ENCODE measurements at places on chromosomes 2 and 18.

- no peak for DNase-seq
Observed at GRCh38 chr18:78805840-78806239, 173.8 kb upstream of the SALL3 start.

DNA sequence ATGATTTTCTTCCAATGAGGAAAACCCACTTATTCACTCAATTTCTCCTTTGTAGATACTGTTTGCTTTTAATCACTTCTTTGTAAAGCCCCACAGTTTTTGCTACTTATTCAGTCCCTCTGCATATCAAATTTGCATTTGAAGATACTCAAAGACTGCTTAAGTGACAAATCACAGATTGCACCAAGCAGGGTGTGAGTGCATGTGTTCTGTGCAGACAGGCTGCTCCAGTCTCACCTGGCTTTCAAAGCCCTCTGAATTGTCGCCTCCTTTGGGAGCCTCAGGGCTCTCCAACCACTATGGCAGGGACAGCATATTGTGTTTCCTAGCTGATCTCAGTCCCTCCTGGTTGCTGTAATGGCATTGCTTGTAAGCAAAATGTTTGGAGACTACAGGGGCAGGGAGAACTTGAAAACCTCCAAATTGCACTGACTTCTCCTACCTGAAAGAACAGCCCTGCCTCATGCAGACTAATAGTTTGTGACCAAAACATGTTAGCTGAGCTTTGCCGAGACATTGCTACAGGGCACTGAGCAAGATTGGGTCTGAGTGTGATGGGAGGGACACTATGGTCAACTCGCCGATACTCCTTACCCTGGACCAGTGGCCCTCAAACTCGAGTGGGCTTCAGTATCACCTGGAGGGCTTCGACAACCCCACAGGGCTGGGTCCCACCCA is 96.8 kb downstream of the POLE4 start:
- no peak for DNase-seq

DNA sequence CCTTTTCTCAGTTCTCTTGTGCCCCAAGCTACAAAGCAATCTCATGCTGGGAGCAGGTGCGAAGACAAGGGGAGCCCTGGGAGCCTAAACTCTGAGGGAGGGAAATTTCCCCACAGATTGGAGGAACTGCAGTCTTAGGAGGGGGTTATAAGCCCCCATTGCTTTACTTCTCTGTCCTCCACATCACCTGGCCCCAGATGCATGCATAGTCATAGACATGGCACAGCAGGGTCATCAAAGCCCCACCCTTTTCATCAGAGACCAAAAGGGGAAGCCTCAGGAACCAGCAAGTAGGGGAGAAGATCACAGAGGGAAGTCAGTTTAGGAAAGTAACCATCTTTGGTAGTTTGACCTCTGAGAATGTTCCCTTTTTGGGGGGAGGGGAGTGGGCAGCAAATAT is 33.7 kb downstream of the LANCL1 start:
- no peak for DNase-seq

GRCh38 chr2:156427074-156427473 is 9.1 kb upstream of the GPD2 start:
- no peak for DNase-seq

GRCh38 chr2:215812966-215813365 is 200.4 kb downstream of the MREG start:
- no peak for DNase-seq

- DNase-seq = no peak
Observed at GRCh38 chr2:191050640-191050987, 36.6 kb upstream of the STAT1 start.

GRCh38 chr2:175575346-175576258 is 394.1 kb upstream of the ATP5MC3 start:
- DNase-seq = no peak

GRCh38 chr2:207231106-207231865 is 65.5 kb upstream of the KLF7 start:
- DNase-seq = no peak

GRCh38 chr2:50026236-50026635 is 871.9 kb upstream of the FSHR start:
- DNase-seq = no peak

DNA sequence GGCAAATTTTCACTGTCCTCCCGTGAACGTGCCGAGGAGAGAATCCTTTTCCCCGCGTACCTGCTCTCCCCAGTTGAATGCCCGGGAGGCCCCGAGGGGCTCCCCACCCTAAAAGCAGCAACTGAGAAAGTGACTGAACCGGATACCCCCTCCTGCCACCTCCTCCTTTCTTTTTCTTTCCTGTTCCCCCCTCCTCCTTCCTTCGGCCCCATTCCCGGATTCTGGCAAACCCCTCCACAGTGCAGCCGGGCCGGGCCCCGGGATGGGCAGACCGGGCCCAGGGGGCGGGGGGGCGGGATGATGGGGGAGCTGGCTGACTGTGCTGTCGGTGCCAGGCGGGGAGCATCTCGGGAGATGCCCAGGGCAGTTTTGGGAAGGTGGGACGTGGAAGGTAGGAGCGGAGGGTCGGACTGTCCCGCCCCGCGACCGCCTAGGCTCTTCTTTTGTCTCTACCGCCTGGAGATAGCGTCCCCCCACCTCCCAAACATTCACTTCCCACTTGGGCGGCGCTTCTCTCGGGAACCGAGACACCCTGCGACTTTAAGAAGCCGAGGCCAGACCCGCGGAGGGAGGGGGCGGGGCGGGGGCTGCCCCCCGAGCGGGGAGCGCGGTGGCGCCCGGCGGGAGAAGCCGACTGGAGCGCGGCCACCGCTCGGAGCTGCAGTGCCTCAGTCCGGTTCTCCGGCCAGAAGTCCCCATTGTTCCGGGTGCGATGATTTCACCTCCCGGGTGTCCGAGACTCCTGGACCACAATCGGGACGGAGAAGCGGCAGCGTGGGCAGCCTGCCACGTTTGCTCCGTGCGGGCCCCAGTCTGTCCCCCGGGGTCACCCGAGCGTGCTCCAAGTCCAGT is 8.2 kb downstream of the DLX2 start:
- DNase-seq = no peak

DNA sequence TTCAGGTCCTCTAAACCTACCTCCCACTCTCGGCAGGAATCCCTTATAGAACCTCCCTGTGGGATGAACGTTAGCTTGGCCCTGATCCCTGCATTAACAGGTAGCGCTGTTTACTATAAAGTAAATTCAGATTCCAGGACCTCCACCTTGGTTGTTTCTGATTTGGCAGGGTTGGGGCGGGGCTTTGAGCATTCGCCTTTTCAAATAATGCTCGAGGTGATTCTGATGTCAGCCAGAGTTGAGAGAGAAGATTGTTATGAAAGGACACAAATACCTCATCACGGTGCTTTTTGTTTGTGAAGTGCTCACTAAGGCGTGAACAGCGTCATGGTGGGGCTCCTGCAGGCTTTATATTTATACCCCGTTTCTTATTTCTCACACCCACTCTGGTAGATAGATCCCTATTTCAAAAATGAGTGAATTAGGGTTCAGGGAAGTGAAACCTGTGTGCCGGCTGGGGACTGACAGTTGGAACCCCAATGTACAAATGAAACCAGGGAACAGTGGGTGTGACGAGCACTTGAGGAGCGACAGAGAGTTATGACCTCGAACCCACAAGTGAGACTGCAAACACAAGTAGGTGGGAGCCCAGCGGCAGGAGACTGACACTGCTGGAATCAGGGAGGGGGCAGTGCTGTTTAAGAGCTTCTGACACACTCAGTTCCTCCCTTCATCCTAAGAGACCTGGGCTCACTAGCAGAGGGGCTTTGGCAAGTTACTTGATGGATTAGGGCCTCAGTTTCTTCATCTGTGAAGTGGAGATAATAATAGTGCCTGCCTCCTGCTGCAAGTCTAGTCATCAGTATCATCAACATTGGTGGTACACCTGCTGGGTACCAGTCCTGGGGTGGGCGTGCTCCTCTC is 14.2 kb upstream of the CXCR4 start:
- no peak for DNase-seq

DNA sequence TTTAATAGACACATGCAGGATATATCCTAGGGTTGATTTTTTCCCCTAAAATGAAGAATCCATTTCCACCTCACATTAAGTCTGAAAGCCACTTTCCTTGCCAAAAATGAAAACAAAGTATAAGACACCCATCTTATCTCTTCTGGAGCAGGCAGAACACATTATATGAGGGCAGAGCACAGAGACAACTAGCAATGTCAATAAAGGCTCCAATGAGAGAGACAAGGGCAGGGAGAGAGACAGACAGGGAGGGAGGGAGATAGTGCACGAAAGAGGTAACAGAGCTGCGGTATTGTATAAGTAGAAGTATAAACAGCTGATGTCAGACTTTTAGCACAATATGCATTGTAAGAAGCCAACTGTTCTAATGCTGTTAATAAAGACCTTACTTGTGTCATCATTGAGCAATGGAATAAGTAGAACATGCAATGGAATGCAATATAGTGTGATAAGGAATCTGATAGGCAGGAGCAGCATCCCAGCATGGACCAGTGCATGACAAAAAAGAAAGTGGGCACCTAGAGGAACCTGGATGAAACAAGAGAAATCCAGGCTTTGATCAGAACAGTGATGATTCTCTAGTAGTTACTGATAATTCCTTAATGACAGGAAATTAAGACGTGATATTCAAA is 150.6 kb upstream of the TCF4 start:
- no peak for DNase-seq

DNA sequence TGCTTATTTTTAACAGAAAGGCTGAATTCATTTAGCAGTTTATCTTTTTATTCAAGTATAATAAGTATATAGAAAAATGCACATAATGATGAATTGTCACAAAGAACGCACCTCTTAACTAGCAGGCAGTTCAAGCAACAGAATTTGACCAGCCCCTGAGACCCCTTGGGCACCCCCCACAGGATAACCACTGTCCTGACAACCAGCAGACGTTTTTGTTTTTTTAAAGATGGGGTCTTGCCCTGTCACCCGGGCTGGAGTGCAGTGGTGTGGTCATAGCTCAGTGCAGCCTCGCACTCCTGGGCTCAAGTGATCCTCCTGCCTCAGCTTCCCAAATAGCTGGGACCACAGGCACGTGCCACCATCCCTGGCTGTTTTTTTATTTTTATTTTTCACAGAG is 14.0 kb downstream of the PRELID3A start:
- DNase-seq = no peak

DNA sequence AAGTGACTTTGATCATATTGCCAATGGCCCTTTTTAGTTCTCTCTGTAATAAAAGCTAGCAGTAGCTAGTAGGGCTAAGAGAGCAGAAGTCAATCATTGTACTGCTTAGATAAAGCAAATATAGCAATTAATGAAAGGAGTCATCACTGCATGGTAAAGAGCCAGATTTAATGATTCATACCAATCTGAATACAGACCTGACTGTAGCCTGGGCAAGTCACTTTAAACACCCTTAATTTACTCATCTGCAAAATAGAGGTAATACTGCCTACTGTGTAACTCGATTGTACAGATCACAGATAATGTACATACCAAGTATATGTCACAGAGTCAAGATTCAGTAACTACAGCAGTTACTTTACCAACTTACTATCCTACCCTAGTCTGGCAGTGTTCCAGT is 63.6 kb downstream of the ASXL2 start:
- no peak for DNase-seq

GRCh38 chr2:109533823-109534222 is 79.9 kb downstream of the SEPTIN10 start:
- no peak for DNase-seq

GRCh38 chr18:46751882-46752281 is 5.0 kb downstream of the ST8SIA5 start:
- no peak for DNase-seq

GRCh38 chr2:195251214-195251613 is 405.8 kb upstream of the SLC39A10 start:
- DNase-seq = no peak

GRCh38 chr2:53964257-53964952 is 6.4 kb downstream of the PSME4 start:
- no peak for DNase-seq

GRCh38 chr18:27404855-27405254 is 219.7 kb upstream of the CHST9 start:
- DNase-seq = no peak

- DNase-seq = no peak
Observed at GRCh38 chr2:233824373-233824772, 30.0 kb downstream of the HJURP start.

GRCh38 chr2:219598308-219599078 is 836 bp downstream of the STK11IP start:
- no peak for DNase-seq

GRCh38 chr2:134465228-134466105 is 211.6 kb downstream of the MGAT5 start:
- no peak for DNase-seq

- no peak for DNase-seq
Observed at GRCh38 chr18:31041271-31042083, 1.1 kb downstream of the DSC3 start.

GRCh38 chr2:171160119-171160955 is at the start of gene TLK1:
TSS of gene TLK1 (minus strand) at chr2:171160893. CDS start at chr2:171160428, 465 bp downstream.
- DNase-seq = peak; percentile 44

GRCh38 chr18:31199190-31199769 is 36.6 kb upstream of the DSC1 start:
- DNase-seq = no peak

GRCh38 chr2:239874636-239875356 is 150.3 kb downstream of the NDUFA10 start:
- DNase-seq = no peak

- no peak for DNase-seq
Observed at GRCh38 chr2:216769626-216770025, 74.3 kb upstream of the IGFBP5 start.

- no peak for DNase-seq
Observed at GRCh38 chr2:96868555-96869280, 1.2 kb downstream of the SEMA4C start.

DNA sequence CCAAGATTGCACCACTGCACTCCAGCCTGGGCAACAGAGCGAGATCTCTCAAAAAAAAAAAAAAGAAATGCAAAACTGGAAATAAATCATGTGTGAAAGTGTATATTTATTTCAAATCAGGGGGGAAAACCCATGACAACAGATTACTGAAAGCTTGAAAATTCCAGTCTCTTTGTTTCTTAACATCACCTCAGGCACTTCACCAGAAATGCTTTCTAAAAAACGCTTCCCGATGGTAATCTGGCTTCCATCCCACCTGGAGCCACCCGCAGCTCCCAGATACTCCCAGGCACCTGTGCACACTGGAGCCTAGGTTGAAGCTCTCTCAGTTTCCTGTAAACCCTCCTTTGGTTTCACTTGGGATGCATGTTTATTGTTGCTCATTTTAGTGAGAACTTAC is 7.2 kb upstream of the ITGB6 start:
- DNase-seq = no peak

GRCh38 chr2:205511221-205511620 is 171.1 kb upstream of the NRP2 start:
- DNase-seq = no peak

DNA sequence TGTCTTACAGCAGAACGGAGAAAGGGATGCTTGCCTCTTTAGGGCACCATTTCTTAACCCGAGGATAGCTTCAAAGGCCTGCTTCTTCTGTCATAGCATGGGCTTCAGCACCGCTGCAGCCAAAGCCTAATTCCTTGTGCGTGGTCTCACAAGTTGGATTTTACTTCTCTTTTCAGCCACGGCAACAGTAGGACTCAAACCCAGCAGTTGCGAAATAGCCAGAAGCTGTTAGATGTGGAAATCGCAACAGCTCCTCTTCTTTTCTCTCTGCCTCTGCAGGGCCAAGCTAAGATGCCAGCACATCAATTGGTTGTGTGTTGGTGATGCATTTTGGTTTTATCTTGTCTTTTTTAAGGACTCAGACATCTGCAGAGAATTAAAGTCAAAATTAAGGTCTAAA is 3.1 kb downstream of the NRXN1 start:
- no peak for DNase-seq
